ENCODE measurements at places on chromosomes 7 and 10. TPM values are rescaled to one million over a fixed set of nuclear protein-coding genes. Genes with fewer than 3 reads are reported as not detected.

DNA sequence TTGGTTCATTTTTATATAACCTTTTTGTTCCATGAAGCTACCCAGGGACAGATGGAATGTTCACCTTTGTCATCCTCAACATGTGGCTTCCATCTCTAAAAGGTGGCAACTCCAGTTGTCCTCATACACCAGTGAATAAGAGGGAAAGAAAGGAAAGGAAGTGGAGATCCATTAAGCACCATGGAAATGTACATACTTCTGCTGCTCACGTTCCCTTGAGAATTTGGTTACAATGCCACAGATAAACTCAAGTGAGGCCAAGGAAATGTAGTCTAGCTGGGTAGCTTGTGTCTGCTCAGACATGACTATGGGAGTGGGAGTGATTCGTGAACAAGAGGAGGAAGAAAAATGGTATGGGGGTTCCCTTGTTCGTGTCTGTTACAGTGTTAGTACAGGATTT is 237.1 kb upstream of the FAM3C start:
- DNase-seq = no peak

- DNase-seq = no peak
These were observed 45.9 kb upstream of the TNRC18 start for GRCh38 chr7:5469375-5470166.

GRCh38 chr10:48506147-48506917 is 98.5 kb downstream of the ARHGAP22 start:
- no peak for DNase-seq

DNA sequence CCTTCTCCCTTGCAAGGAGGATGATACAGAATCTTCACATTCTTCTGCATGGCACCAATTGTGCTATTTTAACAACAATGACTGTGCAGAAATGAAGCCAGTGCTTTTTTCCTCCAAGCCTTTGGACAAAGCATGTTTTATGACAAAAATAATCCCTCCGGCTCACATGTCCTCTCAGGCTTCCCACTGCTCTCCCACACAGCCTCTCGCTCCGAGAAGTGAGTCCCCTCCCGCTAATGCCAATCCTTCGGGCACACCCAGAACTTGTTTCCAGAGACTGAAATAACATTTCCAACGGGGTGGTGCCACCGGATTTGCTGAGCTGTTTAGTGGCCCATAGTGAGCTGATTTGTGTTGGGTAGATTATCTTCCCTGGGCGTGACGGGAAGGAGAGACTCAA is 35.8 kb downstream of the RBM17 start:
- no peak for DNase-seq

- DNase-seq = no peak
These were observed 23.6 kb upstream of the ITGB8 start for GRCh38 chr7:20307119-20307518.

GRCh38 chr7:80288175-80289122 is 153.8 kb downstream of the GNAI1 start:
- DNase-seq = no peak

Gene LBX1
- total RNA-seq = not detected

Gene WNT8B
- not detected for total RNA-seq

Gene NXPH1
- not detected for total RNA-seq

Gene RADIL
- total RNA-seq = 0.20 TPM

Gene IFT22
- total RNA-seq = 13.3 TPM
